Iris pigment epithelial cell (primary cell): ENCODE measurements at places on chromosomes 4 and X.

GRCh38 chr4:133148690-133149363 lies at the start of gene PCDH10:
TSS of gene PCDH10 (plus strand) at chr4:133149294. CDS start at chr4:133150141, 847 bp downstream.
- peak; percentile 95 for DNase-seq

DNA sequence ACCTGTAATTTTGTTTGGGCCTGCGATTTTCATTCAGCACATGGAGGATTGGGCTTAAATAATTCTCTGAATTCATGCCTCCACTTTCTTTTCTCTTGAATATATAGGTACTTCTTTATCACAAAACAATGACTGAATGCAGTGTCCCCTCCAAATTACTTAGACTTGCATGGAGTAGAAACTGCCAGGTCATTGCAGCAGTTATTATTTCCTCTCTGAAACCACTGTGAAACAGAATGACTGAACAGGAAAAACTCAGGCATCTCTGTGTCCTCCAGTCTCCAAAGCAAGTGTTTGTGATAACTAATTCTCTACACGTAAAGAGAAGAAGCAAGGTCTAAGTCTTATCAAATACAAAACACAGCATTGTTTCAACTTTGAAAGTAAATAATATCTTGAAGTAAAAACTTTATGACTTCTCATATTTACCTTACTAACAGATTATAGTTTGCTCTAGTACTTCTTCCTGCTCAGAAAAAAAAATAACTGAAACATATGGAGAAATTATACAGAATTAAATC lies 144.5 kb upstream of the DIAPH2 start:
- DNase-seq = no peak

DNA sequence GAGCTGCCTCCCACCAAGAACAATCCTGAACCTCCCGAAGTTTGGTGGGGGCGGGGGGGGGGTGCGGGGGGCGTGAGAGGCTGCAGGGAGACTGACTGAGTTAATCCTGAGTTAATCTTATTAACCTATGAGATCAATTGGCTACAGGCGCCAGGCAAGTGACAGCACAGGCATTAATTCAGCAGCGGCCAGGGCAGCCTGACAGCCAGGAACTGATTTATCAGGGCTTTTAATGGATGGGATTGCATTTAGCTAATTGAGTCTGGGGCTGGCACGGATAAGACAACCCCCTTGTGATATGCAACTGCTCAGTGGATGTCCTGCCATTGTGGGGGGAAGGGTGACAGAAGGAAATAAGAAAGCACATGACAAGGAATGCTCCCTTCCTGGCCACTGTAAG lies 16.3 kb downstream of the RTL5 start:
- no peak for DNase-seq

GRCh38 chr4:167119392-167119791 lies 114.9 kb downstream of the SPOCK3 start:
- no peak for DNase-seq

- DNase-seq = no peak
Observed at GRCh38 chr4:102473476-102473875, 27.7 kb upstream of the NFKB1 start.

- peak; percentile 2 for DNase-seq
Observed at GRCh38 chr4:24686866-24687692, 102.7 kb upstream of the DHX15 start.

GRCh38 chr4:64271601-64272081 lies 137.6 kb downstream of the TECRL start:
- DNase-seq = no peak

DNA sequence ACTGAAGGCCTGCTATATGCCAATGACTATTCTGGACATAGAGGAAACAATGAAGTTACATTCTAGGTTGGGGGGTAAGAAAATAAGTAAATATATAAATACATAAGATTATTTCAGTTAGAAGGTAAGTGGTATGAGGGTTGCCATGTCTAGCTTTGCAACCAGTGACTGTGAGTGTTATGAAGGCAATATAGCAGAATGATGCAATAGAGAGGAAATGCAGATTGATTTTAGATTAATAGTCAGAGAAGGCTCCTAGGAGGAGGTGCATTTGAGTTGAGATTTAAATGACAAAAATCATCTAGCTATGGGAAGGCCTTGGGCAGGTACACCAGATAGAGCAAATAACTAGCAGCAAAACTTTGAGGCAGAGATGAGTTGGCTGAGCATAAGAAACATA lies 243.2 kb downstream of the FBXO8 start:
- no peak for DNase-seq

DNA sequence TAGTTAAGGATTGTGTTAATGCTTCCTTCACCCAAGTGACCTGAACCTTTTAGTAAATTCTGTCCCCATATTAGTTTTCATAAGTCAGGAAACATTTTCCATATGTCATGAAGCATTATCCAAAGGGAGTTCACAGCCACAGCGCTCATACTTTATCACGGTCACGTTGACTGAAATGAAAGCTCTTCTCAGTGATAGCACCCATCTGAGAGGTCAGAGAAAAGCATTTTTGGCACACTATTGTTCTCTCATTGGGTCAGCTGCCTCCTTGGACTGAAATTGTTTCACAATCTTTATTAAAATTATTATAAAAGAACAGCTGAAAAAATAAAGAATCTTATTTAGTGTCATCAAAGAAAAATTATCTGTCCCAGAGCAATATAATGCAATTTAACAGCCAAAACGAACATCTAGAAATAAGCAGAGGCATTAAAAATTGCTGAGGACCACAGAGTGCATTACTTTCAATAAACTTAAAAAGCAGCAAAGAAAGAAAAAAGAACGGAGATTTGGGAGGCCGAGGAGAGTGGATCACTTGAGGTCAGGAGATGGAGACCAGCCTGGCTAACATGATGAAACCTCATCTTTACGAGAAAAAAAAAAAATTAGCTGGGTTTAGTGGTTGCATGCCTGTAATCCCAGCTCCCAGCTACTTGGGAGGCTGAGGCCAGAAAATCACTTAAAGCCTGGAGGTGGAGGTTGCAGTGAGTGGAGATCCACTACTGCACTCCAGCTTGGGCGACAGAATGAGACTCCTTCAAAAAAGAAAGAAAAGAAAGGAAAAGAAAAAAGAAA lies 680.8 kb upstream of the FAM241A start:
- DNase-seq = peak; percentile 69

GRCh38 chrX:27599928-27600327 lies 9.8 kb downstream of the DCAF8L2 start:
- peak; percentile 63 for DNase-seq

DNA sequence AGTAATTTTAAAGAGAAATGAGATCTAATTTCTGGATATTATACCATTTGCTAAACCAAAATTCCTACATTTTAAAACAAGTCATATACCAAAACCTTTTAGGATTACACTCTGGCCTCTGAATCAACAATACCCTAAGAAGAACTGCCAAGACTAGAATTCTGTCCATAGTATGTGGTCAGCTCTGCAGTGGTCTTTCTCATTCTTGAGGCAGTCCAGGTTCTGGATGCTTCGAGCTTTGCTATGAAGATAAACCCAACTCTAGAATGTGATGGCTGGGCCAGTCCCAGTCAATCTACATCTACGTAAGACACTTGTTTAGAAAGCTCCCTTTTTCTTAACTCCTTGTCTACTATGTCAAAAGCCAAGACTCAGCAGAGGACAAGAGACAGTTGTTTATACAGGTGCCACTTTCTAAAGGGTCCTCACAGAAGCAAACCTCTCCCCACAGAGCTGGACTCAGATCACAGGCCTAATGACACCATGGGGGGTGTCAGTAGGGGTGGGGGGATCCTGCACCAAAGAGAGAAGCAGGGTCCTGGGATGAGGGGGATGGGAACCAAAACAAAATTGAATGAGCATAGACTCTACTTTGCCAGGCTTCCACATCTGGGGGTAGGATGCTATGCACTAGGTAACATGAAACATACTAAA lies 63.2 kb downstream of the SH3RF1 start:
- peak; percentile 60 for DNase-seq

DNA sequence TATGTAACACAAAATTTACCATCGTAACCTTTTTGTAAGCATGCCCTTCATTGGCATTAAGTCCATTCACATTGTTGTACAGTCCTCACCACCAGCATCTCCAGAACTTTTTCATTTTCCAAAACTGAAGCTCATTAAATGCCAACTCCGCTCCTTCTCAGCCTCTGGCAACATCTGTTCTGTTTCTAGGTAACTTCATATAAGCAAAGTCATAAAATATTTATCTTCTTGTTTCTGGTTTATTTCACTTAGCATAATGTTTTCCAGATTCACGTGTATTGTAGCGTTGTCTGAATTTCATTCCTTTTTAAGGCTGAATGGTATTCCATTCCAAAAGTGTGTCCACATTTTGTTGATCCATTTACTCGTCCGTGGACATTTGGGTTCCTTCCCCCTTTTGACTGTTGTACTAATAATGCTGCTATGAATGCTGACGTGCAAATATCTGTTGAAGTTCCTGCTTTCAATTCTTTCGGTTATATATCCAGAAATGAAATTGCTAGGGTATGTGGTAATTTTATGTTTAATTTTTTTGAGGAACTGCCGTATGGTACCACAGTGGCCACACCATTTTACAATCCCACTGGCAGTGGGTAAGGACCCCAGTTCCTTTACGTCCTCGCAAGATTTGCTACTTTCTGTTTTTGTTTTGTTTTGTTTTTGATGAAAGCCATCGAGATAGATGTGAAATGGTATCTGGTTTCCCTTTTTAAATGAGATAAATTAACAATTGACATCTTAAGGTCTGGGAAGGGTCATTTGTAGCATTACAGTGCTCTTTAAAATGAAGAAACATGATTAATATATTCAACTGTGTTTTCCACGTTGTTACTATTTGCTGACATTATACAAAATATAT lies 63.4 kb downstream of the PTTG2 start:
- no peak for DNase-seq

DNA sequence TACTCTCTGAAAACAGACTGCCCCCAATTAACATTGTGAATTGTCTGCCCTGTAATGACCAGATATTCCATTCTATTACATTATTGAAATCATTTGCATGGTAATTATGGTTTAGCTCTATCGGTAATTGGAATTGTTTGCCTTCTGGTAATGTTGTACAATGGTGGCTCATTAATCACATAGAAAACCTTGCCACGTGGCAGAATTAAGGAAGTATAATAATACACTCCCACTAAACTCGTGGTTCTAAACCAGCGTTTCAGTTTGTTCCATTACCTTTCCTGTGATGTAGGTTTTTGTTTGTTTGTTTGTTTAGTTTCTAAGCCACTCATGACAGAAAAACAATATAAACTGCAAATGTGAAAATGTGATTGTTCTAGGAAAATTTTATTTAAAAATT lies 45.1 kb upstream of the TAPT1 start:
- DNase-seq = no peak

GRCh38 chr4:128573781-128574508 lies 235.6 kb upstream of the JADE1 start:
- peak; percentile 89 for DNase-seq

DNA sequence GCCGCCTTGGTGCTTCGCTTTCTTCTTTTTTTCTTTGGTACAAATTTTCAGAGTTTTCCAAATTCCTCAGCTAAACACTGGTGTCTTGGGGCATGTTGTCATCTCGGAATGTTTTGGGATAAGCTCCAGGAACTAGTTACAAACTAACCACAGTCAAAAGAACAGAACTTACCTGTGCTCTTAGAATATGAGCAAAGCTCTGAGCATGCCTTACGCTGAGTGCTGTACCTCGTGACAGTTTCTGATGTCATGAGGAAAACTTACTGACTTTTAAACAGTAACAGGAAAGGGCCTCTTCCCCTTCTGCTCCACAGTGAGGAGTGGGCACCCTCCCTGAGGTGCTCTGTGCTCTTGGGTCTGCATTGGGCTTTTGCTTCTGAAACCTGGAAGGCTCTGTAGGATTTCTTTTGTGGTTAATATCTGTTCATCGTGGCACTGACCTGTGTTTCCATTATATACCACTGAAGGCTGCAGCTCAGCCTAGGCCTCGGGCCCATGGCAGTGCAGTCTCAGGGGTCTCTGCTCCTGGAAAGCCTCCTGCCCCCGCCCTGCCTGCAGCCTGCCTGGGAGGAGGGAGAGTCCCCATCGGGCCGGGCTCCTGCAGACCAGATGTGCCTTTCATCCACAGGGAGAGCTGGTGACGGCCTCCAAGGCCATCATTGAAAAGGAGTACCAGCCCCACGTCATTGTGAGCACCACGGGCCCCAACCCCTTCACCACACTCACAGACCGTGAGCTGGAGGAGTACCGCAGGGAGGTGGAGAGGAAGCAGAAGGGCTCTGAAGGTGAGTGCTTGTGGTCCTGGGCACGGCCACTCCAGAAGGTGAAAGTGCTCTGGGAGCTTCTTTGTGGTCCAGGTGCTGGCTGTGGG lies 48.7 kb downstream of the NOP14 start:
- DNase-seq = no peak

DNA sequence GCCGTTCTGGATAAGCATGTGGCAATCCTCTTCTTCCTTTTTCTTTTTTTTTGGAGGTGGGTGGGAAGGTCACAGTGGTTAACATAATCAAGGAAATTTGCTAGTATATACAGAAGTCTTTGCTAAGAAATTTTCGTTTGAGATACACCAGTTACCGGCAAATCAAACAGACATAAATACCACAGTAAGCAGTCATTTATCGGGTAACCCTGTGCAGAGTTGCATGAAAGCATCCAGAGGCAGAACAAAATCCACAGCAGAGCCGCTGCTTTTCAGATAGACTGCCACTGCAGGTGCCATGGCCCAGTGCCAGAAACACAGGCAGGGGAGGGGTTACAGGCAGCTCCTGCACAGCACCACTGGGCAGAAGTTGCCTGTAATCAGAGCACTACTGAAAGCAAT lies 179.1 kb upstream of the MAB21L2 start:
- DNase-seq = peak; percentile 42

GRCh38 chr4:109276482-109277095 lies 25.9 kb downstream of the COL25A1 start:
- no peak for DNase-seq

- no peak for DNase-seq
Observed at GRCh38 chr4:166363198-166363597, 490.2 kb downstream of the TLL1 start.

DNA sequence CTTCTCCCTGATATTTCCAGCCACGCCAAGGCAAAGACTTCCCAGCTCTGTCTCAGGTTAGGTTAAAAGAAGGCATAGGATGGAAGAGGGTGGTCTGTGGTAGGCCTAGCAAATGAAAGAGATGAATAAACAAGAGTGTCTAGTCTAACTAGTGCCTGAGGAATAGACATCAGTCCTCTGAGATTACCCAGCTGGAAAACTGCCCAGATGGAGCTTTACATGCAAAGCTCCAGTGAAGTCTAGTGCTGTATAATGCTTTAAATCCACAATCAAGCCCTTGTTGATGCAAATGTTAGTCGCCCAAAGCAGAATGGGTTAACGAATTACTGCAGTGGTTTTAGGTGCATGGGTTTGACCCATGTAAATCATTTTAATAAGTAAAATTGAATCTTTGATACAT lies 24.8 kb upstream of the GUCY1B1 start:
- peak; percentile 80 for DNase-seq

- peak; percentile 64 for DNase-seq
Observed at GRCh38 chr4:2962614-2963174, 512 bp downstream of the NOP14 start.

- DNase-seq = no peak
Observed at GRCh38 chr4:6079965-6080364, 61.7 kb upstream of the C4orf50 start.

DNA sequence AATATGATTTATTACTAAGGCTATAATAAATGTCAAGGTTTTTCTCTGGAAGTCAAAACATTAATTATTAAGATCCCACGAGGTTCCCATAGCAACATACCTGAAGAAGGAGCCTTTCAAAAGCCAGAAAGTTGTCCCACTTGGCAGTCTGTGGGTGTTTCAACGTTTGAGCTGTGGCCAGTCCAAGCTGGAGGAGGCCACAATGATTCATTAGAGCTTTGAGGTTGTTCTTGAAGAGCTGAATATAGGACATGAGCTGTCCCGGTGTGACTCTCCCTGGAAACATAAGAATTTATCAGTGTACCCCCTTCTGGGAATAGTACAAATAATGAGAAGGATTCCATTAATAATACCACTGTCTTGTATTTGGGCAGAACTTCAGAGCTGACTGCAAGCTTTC lies 92.1 kb downstream of the SCFD2 start:
- peak; percentile 75 for DNase-seq

GRCh38 chr4:73702796-73703287 lies 37.5 kb upstream of the CXCL8 start:
- no peak for DNase-seq
